NCI-H1694 (cell line): ENCODE measurements at places on chromosomes 3 and 15.

GRCh38 chr3:46316206-46316605 is 37.7 kb upstream of the CCR2 start:
- DNase-seq, result no peak

- no peak for DNase-seq
Observed at GRCh38 chr3:171026597-171027293, at the start of gene SLC2A2. SLC2A2 (minus strand) TSS chr3:171026720; CDS start chr3:171026670, 50 bp downstream.

GRCh38 chr3:2923390-2923789 is 186.8 kb downstream of the IL5RA start:
- DNase-seq, result no peak

GRCh38 chr3:154280161-154280560 is 44.1 kb downstream of the DHX36 start:
- DNase-seq, result no peak

GRCh38 chr15:83919978-83920510 is 266.1 kb downstream of the ADAMTSL3 start:
- no peak for DNase-seq

GRCh38 chr3:83011481-83011880 is 1250.0 kb upstream of the GBE1 start:
- no peak for DNase-seq

DNA sequence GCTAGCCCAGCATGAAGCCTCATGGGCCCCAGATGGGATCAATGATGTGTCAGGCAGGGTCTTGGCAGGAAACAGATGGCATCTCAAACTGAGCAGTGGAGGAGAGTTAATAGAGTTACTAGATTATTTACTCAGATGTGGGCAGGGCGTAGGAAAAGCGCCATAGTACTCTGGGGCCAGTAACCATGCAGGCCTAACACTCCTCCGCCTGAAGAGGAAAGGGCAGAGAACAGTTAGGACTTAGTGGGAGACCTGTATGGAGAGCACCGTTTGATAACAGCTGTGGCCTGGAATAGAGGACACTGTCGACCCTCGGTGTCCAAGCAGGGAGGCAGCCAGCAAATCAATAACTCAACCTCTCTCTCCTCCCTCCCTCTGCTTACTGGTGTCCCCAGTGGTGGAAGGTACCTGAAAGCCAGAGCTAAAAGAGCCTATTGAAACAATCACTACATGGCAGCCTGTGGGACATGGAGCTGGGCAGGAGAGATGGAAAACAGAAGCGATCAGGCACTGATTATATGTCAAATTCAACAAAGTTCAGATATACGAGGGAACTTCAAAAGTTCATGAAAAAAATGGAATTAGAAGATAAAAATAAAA is 111.4 kb upstream of the CCNL1 start:
- no peak for DNase-seq

GRCh38 chr15:31081588-31082250 is 19.8 kb downstream of the TRPM1 start:
- DNase-seq, result no peak

GRCh38 chr15:60121845-60122244 is 117.7 kb downstream of the FOXB1 start:
- DNase-seq, result no peak

DNA sequence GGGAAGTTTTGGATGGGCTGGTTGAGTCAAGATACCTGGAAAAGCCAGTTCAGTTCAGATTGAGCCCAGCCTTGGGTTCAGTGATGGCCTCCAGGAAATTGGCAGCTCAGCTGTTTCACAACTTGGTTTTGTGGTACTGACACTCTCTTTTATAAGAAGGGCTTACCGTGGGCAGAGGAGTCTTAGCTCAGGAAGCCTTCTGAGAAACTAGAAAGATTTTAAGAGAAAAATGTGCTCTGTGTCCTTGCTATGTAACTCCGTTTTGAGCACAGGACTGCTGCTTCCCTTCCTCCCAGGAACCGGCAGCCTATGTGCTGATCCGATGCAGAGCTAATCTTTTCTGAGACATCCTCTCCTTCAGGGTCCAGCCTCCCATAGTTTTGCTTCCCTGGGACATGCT is 46.6 kb upstream of the RASGRP1 start:
- DNase-seq, result no peak
